Uterus (tissue), 4 donors: ENCODE measurements at places on chromosomes 3 and 15. TPM values are rescaled to one million over a fixed set of nuclear protein-coding genes. Genes with fewer than 3 reads are reported as not detected.

- no peaks in the 10 kb centered on the region for H3K4me1 ChIP-seq
- H3K27me3 ChIP-seq: no peaks in the 10 kb centered on the region
- H3K27ac ChIP-seq: peak overlapping the region; percentile 94
- DNase-seq: peak; percentile 48
- H3K4me3 ChIP-seq: peak overlapping the region; percentile 71
Measured at GRCh38 chr3:143970773-143971358, 757 bp upstream of the DIPK2A start.

GRCh38 chr15:96312641-96313335 lies 17.7 kb upstream of the NR2F2 start:
- H3K36me3 ChIP-seq: no peaks in the 10 kb centered on the region
- DNase-seq: no peak
- peak overlapping the region; percentile 56 for H3K27ac ChIP-seq

GRCh38 chr3:20232906-20233780 lies 47.1 kb upstream of the SGO1 start:
- no peaks in the 10 kb centered on the region for H3K27me3 ChIP-seq
- H3K4me1 ChIP-seq: no peaks in the 10 kb centered on the region
- no peak overlapping the region for H3K4me3 ChIP-seq
- no peaks in the 10 kb centered on the region for H3K36me3 ChIP-seq
- no peak for DNase-seq

- H3K36me3 ChIP-seq: no peaks in the 10 kb centered on the region
- H3K4me1 ChIP-seq: no peaks in the 10 kb centered on the region
- no peak overlapping the region for H3K4me3 ChIP-seq
- no peaks in the 10 kb centered on the region for H3K27me3 ChIP-seq
- DNase-seq: no peak
Measured at GRCh38 chr15:97501291-97501690, 459.2 kb upstream of the ARRDC4 start.

- DNase-seq: no peak
- H3K36me3 ChIP-seq: no peaks in the 10 kb centered on the region
- H3K4me3 ChIP-seq: no peak overlapping the region
- no peak overlapping the region for H3K27ac ChIP-seq
Measured at GRCh38 chr3:33057320-33058298, 39.3 kb downstream of the GLB1 start.

DNA sequence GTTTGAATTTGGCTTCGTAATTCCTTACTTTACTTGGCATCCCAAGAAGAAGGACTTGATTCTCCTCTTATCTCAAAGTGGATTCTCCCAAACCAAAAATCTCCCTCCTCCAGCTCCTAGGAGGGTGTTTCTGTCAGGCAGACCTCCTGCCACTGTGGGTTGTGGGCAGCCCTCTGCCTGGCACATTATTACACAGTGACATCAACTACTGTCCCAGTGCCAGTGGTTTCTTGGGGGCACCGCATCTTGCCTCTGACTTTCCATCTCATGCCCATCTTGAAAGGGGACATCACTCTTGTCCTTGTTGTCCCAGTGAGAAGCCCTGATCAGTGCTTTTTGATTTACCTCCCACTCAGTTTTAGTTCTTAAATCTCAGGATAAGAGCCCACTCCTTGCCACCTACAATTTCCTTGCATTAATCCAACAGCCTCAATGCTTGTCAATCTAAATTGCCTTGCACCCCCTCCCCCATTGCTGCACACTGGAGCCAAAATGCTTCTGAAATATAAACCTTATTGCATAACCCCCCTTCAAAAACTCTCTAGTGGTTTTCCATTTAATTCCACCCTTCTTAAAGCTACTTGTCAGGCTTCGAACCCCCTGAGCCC lies 81.0 kb downstream of the TRAK1 start:
- H3K27me3 ChIP-seq: no peaks in the 10 kb centered on the region
- DNase-seq: no peak
- H3K4me1 ChIP-seq: no peaks in the 10 kb centered on the region
- no peaks in the 10 kb centered on the region for H3K36me3 ChIP-seq

GRCh38 chr3:13528217-13528867 lies 20.6 kb upstream of the FBLN2 start:
- H3K27ac ChIP-seq: no peak overlapping the region
- H3K4me3 ChIP-seq: no peak overlapping the region
- no peaks in the 10 kb centered on the region for H3K27me3 ChIP-seq
- H3K36me3 ChIP-seq: no peaks in the 10 kb centered on the region
- no peaks in the 10 kb centered on the region for H3K4me1 ChIP-seq

DNA sequence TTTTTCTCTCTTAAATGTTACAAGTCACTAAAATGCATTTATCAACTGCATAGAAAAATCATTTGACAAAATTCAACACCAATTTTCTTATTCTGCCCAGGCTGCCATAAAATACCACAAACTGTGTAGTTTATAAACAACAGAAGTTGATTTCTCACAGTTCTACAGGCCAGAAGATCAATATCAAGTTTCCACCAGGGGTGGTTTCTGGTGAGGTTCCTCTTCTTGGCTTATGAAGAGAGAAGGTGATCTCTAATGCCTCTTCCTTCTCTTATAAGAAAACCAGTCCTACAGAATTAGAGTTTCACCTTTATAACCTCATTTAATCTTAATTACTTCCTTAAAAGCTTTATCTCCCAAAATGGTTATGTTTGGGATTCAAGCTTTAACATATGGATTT lies 10.9 kb upstream of the CD200R1L start:
- no peaks in the 10 kb centered on the region for H3K36me3 ChIP-seq
- no peaks in the 10 kb centered on the region for H3K27me3 ChIP-seq
- no peak for DNase-seq
- no peak overlapping the region for H3K27ac ChIP-seq

DNA sequence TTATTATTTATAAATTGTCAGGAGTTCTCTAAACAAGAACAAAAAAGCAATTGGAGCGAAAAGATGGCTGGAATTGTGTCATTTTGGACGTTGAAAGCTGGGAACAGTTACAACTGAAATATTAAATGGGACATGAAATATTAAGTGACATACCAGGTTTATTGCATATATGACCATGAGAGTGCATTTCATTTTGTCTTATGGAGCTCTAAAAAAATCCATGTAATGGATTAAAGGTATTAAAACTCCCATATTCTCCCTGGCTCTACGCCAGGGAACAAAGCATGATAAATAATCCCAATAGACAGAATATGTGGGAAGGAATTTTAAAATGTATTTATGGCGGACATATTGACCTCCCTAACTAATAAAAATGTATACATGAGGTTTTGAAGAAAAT lies 17.7 kb downstream of the RARB start:
- no peak overlapping the region for H3K4me3 ChIP-seq
- no peak overlapping the region for H3K27ac ChIP-seq
- H3K36me3 ChIP-seq: no peaks in the 10 kb centered on the region
- DNase-seq: no peak
- H3K4me1 ChIP-seq: no peaks in the 10 kb centered on the region
- H3K27me3 ChIP-seq: no peaks in the 10 kb centered on the region

GRCh38 chr15:59169251-59169708 lies 37.4 kb upstream of the LDHAL6B start:
- H3K4me3 ChIP-seq: no peak overlapping the region
- no peaks in the 10 kb centered on the region for H3K4me1 ChIP-seq
- peak overlapping the region; percentile 86 for H3K27ac ChIP-seq
- H3K36me3 ChIP-seq: no peaks in the 10 kb centered on the region

The LEKR1 gene
- 4.8 TPM for total RNA-seq

The KCNMB3 gene
- total RNA-seq: 3.8 TPM

The C3orf49 gene
- total RNA-seq: not detected
